ENCODE measurements at places on chromosomes 12 and 14.

DNA sequence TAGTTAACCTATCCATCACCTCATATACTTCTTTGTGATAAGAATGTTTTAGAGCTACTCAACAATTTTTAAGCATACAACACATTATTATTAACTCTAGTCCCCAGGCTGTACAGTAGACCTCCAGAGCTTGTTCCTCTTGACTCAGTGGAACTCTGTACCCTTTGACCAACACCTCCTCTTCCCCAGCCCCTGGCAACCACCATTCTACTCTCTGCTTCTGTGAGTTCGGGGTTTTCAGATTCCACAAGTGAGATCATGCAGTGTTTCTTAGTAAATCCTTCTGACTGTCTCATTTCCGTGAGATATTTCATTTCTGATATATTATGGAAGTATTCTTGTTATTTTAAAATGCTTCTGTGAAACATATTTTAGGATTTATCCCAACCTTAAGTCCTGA lies 200.7 kb downstream of the PCNX1 start:
- DNase-seq = no peak

DNA sequence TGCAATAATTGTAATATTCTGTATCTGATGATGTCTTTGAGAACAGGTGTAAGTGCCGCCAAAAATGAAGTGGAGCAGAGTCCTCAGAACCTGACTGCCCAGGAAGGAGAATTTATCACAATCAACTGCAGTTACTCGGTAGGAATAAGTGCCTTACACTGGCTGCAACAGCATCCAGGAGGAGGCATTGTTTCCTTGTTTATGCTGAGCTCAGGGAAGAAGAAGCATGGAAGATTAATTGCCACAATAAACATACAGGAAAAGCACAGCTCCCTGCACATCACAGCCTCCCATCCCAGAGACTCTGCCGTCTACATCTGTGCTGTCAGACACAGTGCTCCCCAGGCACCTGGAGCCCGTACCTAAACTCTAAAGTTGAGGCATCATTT lies 268.7 kb downstream of the DAD1 start:
- DNase-seq = no peak

- DNase-seq = no peak
Measured at GRCh38 chr14:75113932-75114539, 12.8 kb downstream of the NEK9 start.

- no peak for DNase-seq
Measured at GRCh38 chr12:130959632-130960031, 5.9 kb downstream of the ADGRD1 start.

- no peak for DNase-seq
Measured at GRCh38 chr12:4056910-4057845, 184.0 kb upstream of the PARP11 start.

GRCh38 chr12:132430838-132431774 lies 58.8 kb upstream of the FBRSL1 start:
- no peak for DNase-seq

- DNase-seq = no peak
Measured at GRCh38 chr12:45704968-45705367, 24.5 kb upstream of the ARID2 start.

GRCh38 chr14:30143627-30144026 lies 216.0 kb upstream of the PRKD1 start:
- DNase-seq = no peak

DNA sequence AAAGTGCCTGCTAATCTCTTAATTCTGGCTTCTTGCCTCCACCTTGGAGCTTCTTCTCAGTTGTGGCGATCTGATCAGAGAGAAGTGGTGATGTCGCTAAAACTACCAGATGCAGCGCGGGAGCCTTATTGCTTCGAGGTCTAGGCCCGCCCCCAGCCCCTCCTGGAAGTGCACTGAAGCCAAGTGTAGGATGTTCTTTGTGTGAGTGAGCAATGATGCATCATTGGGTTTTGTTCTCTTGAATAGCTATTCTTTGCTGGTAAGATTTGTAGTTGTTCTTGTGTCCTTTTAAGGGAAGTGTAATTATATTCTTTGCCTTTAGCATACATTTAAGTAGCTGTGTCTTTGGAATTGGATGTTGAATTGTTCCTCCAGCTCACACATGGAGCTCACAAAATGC lies 35.8 kb downstream of the MTHFD1 start:
- DNase-seq = no peak

DNA sequence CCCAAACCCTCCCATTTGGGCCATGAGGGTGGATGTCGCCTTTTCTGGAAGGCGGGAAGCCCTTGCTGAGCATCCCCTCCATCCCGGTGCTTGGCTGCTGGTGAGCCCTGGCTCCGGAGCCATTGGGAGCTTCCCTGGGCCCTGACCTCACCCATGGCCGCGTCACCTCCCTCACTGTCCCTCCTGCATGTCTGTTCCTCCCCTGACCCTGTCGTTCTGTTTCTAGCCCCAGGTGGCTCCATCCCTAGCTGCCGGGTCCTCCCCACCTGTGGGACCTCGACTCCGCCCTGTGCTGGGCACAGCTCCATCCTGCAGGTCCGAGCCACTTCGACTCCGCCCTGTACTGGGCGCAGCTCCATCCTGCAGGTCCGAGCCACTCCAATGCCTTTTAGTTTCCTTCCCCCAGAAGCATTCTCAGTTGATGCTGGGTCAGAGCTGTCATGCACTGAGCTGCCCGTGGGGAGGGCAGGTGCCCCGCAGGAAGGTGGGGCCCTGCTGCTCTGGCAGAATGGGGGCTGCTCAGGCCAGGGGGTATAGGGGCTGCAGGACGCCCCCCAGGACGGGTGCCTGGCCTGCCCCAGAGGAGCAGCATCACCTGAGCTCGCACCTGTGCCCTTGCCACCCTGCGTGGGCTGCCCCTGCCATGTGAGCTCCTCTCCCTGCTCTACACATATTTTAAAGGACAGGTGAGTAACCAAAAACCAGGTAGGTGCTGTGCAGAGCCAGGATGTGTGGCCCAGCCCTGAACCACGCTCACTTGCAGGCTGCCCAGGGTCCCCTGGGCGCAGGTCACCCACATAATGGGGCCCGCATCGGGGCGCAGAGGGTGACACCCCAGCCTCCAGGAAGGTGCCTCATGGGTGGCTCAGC lies 19.0 kb downstream of the NOC4L start:
- no peak for DNase-seq

DNA sequence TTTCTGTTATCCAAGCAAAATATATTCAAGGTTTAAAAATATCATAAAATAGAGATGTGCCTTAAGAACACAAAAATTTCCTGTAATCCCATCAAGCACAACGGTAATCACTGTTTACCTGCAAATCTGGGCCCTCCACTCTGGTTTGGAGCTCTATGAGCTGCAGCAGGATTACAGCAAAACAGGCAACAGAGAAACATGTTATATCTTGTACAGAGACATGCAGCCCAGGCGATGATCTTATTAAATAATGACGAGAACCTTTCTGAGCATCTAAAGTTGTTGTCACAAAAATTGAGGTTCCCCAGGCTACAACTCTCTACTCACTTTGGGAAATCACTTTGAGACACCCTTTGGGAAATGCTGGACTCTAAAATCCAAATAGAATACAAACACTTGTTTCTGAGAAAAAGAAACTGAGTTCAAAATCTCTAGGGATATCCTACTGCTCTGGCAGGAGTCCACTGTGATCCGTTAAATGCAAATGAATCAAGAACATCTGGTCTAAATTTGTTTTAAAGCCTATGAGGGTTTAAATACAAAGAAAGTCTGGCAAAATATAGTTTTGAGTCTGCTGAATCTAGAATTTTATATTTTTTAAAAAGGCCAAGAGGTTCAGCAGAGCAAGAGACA lies 36.3 kb downstream of the STON2 start:
- DNase-seq = no peak

DNA sequence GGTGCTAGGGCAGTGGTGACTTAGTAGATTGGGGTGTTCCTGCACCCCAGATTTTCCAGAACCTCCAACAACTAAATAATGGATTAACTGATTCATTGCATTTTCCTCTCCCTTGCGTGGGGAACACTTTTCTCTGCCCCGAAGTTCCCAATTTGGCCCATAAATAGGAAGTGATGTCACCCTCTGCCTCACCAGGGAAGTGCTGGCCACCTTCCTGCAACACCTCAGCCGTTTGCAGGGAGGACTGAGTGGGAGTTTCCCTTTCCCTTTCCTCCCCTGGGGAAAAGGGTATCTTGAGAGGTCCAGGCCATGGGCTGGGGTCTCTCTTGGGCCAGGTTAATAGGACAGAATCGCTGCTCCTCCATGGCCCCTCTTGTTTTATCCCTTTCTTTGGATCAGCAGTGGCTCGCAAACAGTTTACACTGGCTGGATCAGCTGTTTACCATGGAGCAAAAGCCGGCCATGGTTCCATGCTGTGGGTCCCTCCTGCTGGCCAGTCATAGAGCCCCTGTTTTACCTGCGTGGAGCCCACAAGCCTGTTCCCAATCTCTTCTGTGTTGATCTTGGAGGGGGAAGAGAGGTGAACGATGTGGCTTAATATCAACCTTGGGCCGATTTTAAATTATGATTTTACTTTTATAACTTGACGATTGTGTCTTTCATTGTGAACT lies 91.6 kb upstream of the VRK1 start:
- no peak for DNase-seq

DNA sequence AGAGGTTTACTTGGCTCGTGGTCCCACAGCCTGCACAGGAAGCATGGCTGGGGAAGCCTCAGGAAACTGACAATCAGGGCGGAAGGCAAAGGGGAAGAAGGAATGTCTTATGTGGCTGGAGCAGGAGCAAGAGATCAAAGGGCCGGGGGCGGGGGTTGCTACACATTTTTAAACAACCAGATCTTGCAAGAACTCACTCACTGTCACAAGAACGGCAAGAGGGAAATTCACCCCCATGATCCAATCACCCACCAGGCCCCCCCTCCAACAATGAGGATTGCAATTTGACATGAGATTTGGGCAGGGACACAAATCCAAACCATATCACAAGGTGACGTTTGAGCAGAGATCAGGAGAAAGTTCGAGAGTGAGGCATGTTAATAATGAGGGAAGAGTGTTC lies 163.7 kb upstream of the RPH3A start:
- no peak for DNase-seq

DNA sequence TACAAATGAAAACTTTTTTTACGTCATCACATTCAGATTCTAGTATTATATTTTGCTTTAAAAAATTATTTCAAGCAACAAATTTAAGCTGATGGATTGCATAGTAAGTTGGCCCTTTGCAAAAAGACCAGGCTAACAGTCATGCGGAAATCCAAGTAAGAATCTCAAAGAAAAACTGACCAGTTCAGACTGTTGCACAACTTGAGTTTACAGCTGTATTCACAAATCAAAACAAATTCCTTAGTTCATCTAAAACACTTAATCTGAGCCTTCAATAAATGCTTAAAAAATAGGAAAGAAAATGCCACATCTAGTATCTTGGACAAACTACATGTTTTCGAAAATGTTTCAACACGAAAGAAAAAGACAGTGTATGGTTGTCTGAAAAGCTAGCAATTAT lies 847 bp downstream of the CCDC59 start:
- no peak for DNase-seq

DNA sequence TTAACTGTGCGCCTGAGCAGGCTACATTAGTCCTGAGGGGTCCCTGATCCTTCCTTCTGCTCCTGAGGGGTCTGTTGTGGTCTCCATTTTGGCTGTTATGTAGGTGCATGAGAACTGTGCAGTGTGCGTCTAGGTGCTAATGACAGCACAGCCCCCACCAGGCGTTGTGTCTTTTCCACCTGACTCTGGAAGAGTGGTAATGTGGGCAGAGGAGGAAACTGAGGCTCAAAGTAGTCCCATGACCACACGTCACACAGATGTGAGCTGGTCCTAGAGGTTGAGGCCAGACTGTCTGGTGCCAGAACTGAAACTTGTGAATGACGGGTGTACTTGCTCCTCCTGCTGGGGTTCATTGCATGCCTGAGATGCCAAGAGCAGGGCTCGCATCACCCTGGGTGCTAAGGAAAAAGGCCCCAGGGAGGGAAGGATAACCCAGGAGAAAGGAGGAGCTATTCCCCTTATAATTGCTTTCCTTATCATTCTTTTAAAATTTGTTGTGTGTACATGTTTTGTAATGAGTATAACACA lies 111.8 kb downstream of the SLC25A47 start:
- DNase-seq = no peak

- DNase-seq = no peak
Measured at GRCh38 chr14:23285530-23286019, 357 bp downstream of the HOMEZ start.

GRCh38 chr12:98757455-98757854 lies 112.4 kb downstream of the APAF1 start:
- DNase-seq = no peak

- no peak for DNase-seq
Measured at GRCh38 chr12:113086249-113087164, 30.0 kb downstream of the DTX1 start.
